ENCODE measurements at places on chromosomes 16 and 17. TPM values are rescaled to one million over a fixed set of nuclear protein-coding genes. Genes with fewer than 3 reads are reported as not detected.

GRCh38 chr16:75265911-75266701 lies 14.7 kb upstream of the BCAR1 start:
- peak overlapping the region; percentile 100 for H3K27ac ChIP-seq
- no peaks in the 10 kb centered on the region for H3K27me3 ChIP-seq
- H3K36me3 ChIP-seq: no peaks in the 10 kb centered on the region
- peaks cover 61% of the 10 kb centered on the region for H3K4me1 ChIP-seq
- peak overlapping the region; percentile 99 for H3K4me3 ChIP-seq

DNA sequence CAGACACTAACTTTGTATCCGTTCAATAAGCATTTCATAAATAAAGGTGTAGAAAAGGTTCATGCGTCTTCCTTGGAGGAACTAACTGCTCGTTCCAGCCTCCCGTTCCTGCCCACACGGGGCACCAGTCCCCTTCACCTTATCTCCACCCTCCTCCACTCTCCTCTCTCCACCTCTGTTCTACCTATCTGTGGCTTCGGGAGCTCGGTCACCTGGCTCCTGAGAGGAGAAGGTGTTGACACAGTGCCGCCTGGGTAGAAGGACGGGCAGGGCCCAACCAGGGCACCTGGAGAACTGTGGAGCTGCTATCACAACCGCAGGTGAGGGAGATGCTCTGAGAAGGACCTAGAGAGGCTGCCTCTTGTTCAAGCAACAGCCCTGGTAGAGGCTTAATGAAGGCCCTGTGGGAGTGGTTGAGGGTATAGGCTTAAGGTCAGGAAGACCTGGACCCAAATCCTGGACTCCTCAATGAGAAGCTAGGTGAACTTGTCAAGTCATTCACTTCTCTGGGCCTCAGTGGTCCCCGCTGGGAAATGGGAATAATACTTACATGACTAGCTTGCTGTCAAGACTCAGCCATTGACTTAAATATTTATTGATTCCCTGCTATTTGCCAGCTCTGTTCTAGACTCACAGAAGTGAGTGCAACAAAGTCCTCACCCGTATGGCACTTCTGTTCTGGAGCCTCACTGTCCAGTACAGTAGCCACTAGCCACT lies 9.6 kb upstream of the MINK1 start:
- H3K27ac ChIP-seq: no peak overlapping the region
- H3K4me3 ChIP-seq: no peak overlapping the region
- peaks cover 7% of the 10 kb centered on the region for H3K36me3 ChIP-seq
- H3K4me1 ChIP-seq: no peaks in the 10 kb centered on the region

The CRHR1 gene
- total RNA-seq: not detected

The OR1A1 gene
- total RNA-seq: not detected

DNA sequence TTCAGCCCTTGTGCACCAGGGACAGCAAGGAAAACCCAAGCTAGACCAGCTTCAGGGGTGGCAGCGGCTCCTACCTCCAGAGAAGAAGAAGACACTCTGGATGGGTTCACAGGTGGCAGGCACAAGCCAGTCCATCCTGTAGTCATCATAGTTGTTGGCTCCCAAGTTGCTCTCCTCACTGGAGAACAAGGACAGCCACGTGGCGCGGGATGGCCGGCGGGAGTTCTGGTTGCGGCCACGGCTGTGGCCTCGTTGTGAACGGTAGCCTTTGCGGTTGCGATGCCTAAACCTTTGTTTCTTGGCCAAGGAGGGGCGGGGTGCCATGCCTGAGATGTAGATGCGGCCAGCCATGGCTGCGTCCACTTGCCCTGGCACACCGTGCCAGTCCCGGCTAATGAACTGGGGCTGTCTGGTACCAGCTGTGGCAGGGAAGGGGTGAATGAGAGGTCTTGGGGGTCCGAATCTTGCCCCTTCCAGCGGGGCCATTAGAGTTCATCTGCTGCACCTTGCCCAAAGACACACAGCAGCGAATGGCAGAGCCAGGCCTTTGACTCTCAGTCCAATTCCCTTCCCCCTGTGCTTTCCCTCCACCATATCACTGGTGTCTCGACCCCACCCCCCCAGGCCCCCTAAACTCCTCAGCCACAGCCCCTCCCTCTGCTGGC lies 2.3 kb downstream of the VTN start:
- H3K4me1 ChIP-seq: peaks cover 3% of the 10 kb centered on the region
- H3K27ac ChIP-seq: no peak overlapping the region
- no peaks in the 10 kb centered on the region for H3K27me3 ChIP-seq

- DNase-seq: no peak
- H3K27ac ChIP-seq: no peak overlapping the region
- H3K36me3 ChIP-seq: no peaks in the 10 kb centered on the region
- no peak overlapping the region for H3K4me3 ChIP-seq
- H3K4me1 ChIP-seq: no peaks in the 10 kb centered on the region
Measured at GRCh38 chr17:33986566-33986965, 268.5 kb upstream of the CCL2 start.

GRCh38 chr16:70416748-70417616 lies 21.9 kb downstream of the ST3GAL2 start:
- H3K36me3 ChIP-seq: no peaks in the 10 kb centered on the region
- no peaks in the 10 kb centered on the region for H3K27me3 ChIP-seq
- no peak overlapping the region for H3K4me3 ChIP-seq
- no peak for DNase-seq
- H3K4me1 ChIP-seq: no peaks in the 10 kb centered on the region

DNA sequence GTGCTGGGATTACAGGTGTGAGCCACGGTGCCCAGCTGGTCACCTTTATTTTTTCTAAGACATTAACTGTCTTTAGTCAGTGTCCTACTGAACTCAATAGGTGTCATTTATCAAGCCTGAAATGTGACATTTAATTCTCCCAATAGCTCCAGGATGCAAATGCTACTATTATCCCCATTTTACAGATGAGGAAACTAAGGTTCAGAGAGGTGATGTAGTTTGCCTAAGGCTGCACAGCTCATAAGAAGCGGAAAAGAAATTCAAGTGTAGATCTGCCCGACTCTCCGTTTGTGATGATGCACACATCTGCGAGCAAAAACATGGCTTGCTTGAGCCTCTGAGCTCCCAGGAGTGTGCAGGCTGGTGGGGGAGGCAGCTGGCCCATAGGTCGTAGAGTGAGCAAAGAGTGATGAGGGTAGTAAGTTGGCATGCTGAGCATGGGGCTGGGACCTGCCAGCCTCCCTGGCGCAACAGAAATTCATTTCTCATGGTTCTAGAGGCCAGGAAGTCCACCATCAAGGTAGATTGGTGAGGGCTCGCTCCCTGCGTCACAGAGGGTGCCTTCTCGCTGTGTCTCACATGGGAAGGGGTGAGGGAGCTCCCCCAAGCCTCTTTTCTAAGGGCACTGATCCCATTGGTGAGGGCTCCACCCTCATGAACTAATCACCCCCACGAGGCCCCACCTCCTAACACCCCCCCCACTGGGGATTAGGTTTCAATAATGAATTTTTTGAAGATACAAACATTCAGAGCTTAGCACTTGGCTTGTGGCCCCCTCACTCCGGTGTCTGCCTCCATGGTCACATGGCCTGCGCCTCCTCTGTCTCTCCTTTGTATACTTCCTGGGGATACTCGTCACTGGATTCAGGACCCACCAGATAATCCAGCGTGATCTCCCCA lies 141.5 kb upstream of the PLCG2 start:
- H3K27me3 ChIP-seq: no peaks in the 10 kb centered on the region
- DNase-seq: no peak
- H3K27ac ChIP-seq: no peak overlapping the region
- H3K4me1 ChIP-seq: no peaks in the 10 kb centered on the region

The PPY gene
- total RNA-seq: not detected

The DPH1 gene
- 46.0 TPM for total RNA-seq

- H3K27ac ChIP-seq: no peak overlapping the region
- no peak overlapping the region for H3K4me3 ChIP-seq
- no peaks in the 10 kb centered on the region for H3K27me3 ChIP-seq
Measured at GRCh38 chr17:79137015-79137788, 62.6 kb downstream of the ENGASE start.

The INCA1 gene
- total RNA-seq: 1.2 TPM

The DNAH9 gene
- not detected for total RNA-seq

The CDH3 gene
- not detected for total RNA-seq

The OR1G1 gene
- not detected for total RNA-seq

The PRAC2 gene
- total RNA-seq: not detected

The CFAP119 gene
- 0.27 TPM for total RNA-seq

DNA sequence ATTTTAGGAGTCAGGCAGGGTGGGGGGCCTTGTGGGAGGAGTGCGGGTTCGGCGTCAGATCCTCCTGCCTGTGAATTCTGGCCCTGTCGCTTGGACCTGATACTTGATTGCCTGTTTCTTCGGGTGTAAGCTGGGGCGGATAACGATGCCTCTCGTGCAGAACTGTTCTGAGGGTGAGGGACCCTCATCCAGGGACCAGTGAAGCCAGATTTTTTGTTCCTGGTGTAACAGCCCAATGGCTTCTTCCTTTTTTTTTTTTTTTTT lies 1.3 kb downstream of the TBCD start:
- peaks cover 4% of the 10 kb centered on the region for H3K36me3 ChIP-seq
- peaks cover 8% of the 10 kb centered on the region for H3K4me1 ChIP-seq
- DNase-seq: no peak
- H3K27me3 ChIP-seq: no peaks in the 10 kb centered on the region

DNA sequence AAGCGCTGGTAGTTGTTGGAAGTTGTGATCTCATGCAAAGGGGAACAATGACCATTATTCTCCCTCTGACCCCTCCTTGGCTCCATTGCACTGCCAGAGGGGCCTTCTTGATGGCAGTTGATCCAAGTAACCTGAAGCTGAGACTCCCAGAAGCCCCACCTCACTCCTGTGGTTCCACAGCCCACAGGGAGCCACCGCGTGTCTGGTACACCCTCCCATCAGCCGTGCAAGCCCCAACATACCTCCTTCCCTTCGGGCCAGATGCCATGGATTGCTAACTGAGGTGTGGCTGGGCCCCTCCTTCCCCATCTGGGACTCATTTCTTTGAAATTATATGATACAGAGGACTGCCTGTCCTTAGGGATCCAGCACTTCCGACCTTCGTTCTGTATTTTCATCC lies 17.8 kb downstream of the SAP30BP start:
- peaks cover 3% of the 10 kb centered on the region for H3K4me1 ChIP-seq
- H3K27ac ChIP-seq: no peak overlapping the region
- peaks cover 7% of the 10 kb centered on the region for H3K36me3 ChIP-seq
- DNase-seq: no peak
- H3K27me3 ChIP-seq: no peaks in the 10 kb centered on the region

The AGRP gene
- total RNA-seq: not detected

The CLEC19A gene
- not detected for total RNA-seq

DNA sequence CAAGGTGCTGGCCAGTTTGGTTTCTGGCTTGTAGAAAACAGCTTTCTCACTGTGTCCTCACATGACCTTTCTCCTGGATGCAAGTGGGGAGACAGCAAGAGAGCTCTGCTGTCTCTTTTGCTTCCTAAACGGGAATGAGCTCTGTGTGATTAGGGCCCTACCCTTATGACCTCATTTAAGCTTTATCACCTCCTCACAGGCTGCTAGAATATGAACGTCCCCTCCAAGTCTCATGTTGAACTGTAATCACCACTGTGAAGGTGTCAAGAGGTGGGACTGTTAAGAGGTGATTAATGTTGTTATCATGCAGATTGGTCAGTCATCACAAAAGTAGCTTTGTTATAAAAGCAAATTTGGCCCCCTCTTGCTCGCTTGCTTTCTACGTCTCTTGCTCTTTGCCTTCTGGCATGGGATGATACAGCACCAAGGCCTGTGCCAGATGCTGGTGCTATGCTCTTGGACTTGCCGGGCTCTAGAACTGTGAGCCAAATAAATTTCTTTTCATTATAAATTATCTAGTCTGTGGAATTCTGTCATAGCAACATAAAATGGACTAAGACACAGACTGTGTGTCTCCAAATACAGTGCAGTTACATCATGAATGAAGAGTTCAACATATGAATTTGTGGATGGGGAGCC lies 14.8 kb upstream of the POLR3E start:
- peaks cover 63% of the 10 kb centered on the region for H3K36me3 ChIP-seq
- H3K27ac ChIP-seq: no peak overlapping the region
- DNase-seq: no peak
- no peaks in the 10 kb centered on the region for H3K27me3 ChIP-seq
- no peak overlapping the region for H3K4me3 ChIP-seq

GRCh38 chr16:28130099-28131088 lies 66.9 kb upstream of the GSG1L start:
- H3K27ac ChIP-seq: peak overlapping the region; percentile 3
- peaks cover 41% of the 10 kb centered on the region for H3K36me3 ChIP-seq
- no peak overlapping the region for H3K4me3 ChIP-seq
- no peak for DNase-seq

- no peak for DNase-seq
- no peaks in the 10 kb centered on the region for H3K4me1 ChIP-seq
- H3K27ac ChIP-seq: no peak overlapping the region
- no peaks in the 10 kb centered on the region for H3K27me3 ChIP-seq
- H3K4me3 ChIP-seq: no peak overlapping the region
Measured at GRCh38 chr17:46783031-46783593, 35.4 kb downstream of the WNT3 start.

DNA sequence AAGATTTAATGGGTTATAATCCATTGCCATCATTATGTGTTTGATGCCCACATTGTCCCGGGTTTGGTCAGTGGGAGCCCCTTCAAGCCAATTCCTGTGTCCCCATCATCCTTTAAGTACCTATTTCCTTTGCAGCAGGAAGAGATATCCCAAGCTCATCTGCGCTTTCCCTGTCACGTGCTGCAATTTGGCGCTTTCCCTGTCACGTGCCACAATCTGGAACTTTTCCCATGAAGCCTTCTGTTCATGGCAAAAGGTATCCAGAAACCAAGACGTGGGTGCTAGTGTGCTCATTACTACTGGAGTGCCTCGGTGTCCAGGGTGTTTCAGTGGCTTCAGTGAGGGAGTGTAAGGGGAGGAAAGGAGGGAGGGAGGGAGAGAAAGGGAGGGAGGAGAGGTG lies 168.5 kb downstream of the NPIPB11 start:
- no peak overlapping the region for H3K4me3 ChIP-seq
- H3K36me3 ChIP-seq: no peaks in the 10 kb centered on the region

The KRT9 gene
- total RNA-seq: 0.42 TPM

DNA sequence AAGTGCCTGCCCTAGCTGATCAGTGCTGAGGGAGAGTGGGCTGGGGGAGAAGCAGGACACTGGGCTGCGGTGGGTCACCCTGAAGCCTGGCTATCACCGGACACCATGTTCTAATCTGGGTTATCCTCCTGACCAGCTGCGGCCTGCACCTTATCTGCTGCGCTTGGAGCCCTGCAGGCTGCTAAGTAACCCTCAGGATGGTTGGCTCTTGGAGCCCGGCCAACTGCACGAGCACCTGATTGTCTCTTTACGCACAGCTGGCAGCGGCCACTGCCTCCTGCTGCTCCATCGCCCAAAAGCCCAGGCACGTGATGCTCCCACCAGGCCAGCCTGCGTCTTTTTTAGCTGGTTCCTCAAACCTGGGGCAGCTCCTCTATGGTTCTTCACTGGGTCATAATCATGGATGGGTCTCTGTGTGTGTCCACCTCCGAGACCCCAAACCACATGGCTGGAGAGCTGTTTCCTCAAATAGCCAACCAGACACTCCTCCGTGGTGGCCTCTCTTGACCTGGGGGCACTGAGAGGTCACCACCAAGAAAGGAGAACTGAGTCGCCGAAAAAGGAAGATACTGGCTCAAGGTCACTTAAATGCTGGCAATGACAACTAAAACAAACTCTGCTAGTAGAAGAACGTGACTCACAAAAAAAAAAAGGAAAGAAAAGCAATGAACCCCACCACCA lies 21.7 kb downstream of the SPHK1 start:
- H3K4me1 ChIP-seq: peaks cover 17% of the 10 kb centered on the region
- DNase-seq: no peak
- no peak overlapping the region for H3K27ac ChIP-seq
- peaks cover 16% of the 10 kb centered on the region for H3K36me3 ChIP-seq
- no peaks in the 10 kb centered on the region for H3K27me3 ChIP-seq
- H3K4me3 ChIP-seq: no peak overlapping the region

Measured in thoracic aorta (tissue), 2 donors.